Effector memory CD4-positive, alpha-beta T cell (primary cell): ENCODE measurements at places on chromosomes 6 and 20.
A peak's percentile ranks its signal among the peaks of the same experiment; 100 is the strongest.

DNA sequence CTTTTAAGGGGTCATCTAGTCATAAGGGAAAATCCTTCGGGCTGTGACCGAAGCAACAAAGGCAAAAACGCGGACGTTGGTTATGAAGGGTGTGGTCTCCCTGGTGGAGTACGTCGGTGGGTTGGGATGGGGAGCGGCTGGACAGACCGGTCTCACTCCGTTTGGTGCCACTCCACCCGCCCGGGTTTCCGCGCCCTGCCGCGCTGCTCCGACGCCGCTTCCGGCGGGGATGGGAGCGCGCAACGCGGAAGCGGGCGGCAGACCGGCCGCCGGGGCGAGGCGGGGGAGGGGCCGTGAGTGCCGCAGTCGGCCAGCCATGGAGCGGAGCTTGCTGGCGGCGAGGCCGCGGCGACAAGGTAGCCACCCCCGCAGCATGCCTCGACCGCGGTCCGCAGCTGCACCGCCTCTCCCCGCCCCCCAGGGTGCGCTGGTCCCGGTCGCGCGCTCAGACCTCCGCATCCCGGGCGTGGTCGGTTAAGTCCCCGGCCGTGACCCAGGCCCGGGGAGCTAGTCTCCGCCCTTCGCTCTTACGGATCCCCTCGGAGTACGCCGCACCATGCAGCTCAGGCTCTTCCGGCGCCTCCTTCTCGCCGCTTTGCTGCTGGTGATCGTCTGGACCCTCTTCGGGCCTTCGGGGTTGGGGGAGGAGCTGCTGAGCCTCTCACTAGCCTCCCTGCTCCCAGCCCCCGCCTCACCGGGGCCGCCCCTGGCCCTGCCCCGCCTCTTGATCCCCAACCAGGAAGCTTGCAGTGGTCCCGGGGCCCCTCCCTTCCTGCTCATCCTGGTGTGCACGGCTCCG, at the start of gene B3GALT4:
Gene B3GALT4, plus strand, starts transcription at position 260 of the 799 bp plus-strand sequence. Its CDS starts 297 bp downstream, at position 557.
- DNase-seq: peak; percentile 58

DNA sequence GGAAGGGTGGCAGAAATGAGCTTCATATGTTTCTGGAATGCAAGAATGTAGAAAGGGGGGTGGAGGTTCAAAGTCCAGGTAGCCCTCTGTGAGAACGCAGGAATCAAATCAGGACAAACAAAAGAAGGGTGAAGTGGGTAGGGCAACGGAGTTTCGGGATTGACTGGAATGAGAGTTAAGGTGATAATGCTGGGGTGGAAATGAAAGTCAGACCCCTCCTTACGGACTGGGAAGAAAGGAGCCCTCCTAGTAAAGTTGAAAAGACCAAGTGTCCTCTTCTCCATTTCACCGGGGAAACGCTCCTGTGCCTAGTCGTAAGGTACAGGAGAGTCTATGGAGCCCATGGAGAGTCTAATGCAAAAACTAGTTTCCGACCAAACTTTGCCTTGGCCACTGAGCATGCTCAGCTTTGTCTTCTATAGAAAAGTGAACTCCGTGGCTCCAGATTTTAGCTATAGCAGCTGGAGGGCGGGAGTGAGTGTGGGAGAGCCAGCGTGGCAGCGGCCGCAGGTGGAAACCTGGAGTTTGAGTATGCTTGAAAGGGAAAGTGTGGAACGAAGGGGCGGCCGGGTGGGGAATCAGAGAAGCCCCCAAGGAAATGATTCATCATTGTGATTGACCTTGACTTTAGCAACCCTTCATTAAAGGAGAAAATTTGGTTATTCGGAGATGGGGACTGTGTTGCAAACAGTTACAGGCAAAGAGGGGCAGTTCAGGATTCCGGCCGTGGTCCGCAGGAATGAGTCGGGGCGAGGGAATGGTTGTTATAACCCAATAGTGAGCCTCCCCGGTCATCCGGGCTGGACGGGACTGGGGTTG, 1.3 kb upstream of the LRRC1 start:
- DNase-seq: no peak

- DNase-seq: no peak
Measured at GRCh38 chr20:57450931-57451330, 59.7 kb downstream of the RBM38 start.

DNA sequence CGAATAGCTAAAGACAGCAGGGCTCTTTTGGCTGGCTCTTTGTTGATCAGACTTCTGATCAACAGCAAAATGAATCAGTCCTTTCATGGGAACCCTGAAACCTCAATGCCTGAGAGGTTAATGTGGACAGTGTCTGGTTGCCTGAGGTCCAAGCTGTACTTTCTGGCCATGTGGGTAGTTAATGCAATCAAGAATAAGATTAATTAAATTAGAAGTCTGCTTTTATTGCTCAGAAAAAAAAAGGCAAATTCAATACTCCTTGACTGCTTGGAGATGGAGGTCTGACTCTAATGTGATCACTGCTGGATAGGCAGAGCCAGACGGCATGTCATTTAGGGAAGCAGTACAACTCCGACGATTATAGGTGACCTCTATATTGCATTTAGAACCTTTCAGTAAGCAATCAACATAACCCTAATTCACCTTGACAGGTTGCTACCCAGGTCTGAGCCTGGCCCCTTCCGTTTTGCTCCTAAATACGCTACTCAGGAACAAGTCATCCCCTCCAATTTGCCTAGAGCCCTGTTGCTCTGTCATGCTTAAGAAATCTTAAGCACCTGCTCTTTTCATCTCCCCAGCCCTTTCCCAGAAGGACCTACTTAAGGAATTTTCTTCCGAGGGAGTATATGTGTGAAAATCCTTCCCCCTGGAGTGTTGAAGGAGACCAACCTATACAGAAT, 370.0 kb upstream of the SPTLC3 start:
- DNase-seq: no peak
